Stimulated activated CD8-positive, alpha-beta memory T cell treated with anti-CD3 and anti-CD28 coated beads, Interleukin-7, amount 100 ng/mL, for 24 hours (primary cell): ENCODE measurements at places on chromosomes 2 and 18.

DNA sequence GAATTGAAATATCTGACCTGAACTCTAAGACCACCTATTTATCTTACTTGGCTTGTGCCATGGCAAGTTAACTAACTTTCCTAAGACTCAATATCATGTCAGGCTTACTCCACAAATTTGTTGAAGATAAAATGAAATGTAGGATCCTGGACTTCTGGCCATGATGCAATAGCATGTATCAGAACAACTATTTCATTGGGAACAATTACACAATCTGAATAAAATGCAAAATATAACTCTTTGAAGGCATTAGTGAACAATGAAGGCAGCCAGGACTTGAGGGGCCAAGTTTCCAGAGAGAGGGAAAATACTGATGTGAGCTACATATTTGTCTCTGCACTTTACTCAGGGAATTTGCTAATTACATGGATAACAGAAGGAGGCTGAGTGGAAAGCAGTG is 476.5 kb upstream of the ACVR2A start:
- no peak for DNase-seq

DNA sequence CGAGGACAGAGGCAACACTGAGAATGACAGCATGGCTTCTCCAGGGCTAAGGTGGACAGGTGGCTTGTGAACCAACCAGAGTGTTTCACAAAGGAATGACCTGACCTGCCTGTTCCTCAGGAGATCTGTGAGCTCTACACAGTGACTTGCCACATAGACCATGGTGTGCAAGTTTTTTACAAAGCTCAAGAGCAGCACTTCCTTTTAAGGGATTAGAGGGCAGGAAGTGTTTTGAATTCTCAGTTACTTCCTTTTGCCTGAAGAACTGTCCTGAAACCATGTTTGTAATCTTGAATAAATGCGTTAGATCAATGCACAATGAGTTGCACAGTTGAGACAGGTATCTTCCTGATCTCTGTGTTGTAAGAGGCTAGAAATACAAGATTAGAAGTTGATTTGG is 421.9 kb downstream of the THSD7B start:
- DNase-seq, result no peak

GRCh38 chr18:44889111-44889510 is 208.4 kb downstream of the SETBP1 start:
- DNase-seq, result no peak

DNA sequence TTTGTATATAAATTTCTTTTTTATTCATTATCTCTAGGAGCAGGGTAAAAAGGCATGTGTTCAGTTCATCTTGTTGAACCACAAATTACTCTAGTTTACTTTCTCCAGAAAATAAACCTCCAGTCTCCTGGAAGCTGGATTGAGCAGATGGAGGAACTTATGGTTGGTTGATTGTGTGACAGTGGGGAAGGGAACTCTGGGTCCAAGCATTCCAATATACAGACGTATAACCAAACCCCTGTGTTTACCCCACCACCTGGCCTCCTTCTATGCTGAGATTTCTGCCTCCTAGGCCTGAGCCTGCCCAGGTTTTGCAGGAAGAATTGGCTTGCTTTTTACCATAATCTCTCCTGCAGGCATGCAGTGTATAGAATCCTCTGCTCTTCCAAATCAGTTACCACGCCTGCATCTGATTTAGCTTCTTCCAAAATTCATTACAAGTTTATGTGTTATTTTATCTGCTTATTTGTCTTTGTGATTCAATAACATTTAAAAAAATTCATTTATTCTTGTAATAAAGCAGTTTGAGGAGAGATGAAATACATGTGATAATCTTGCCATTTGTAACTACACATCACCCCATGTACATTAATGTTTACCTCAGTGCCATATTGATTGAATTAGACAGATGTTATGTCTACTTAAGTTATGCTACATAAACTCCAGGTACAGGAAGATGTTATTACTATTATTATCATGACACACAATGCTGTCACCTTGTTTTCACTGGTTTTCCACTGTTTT is 2.5 kb upstream of the RAB27B start:
- no peak for DNase-seq

- DNase-seq, result no peak
Observed at GRCh38 chr18:21341141-21341540, 99.1 kb downstream of the GREB1L start.

GRCh38 chr18:48100165-48100575 is 169.7 kb upstream of the SMAD2 start:
- no peak for DNase-seq

DNA sequence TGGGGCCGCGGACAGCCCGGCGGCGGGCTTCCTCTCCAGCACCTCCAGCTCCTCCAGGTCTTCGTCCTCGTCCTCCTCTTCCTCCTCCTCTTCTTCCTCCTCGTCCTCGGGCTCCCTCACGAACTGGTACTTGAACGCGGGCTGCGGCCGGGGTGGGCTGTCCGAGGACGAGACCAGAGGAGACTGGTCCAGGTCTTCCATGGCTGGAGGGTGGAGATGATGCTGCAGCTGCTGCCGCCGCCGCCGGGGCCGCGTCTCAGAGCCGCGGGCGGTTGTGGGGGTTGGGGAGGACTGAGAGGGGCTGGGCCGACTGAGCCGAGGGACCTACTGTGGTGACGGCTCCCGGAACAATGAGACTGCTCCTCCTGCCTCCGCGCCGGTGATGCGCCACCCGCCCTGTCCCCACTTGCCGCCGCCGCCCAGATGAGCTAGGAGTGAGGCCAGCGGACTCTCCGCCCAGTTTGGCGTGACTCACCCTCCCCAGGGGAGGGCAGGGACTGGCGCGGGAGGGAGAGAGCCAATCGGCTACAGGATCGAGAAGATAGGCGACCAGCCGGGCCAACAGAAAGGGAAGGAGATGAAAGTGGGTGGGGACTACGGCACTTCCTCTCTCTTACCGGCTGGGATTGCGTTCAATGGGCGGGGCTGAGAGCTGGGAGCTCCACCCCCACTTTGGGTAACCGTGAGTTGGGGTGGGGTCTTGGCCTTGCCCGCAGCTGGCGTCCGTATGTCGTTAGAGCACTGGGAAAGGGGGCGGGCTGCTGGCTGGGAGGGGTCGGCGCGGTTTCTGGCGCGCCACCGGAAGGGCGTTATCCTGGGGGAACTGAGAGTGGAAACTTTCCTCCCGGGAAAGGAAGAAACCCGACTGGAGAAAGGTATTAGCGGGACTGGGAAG is at the start of gene RTN4:
RTN4 (minus strand) TSS at position 352 of the 895 bp plus-strand sequence; CDS start at position 201, 151 bp downstream.
- peak; percentile 98 for DNase-seq

GRCh38 chr18:51559198-51559901 is 361.9 kb upstream of the MEX3C start:
- no peak for DNase-seq

DNA sequence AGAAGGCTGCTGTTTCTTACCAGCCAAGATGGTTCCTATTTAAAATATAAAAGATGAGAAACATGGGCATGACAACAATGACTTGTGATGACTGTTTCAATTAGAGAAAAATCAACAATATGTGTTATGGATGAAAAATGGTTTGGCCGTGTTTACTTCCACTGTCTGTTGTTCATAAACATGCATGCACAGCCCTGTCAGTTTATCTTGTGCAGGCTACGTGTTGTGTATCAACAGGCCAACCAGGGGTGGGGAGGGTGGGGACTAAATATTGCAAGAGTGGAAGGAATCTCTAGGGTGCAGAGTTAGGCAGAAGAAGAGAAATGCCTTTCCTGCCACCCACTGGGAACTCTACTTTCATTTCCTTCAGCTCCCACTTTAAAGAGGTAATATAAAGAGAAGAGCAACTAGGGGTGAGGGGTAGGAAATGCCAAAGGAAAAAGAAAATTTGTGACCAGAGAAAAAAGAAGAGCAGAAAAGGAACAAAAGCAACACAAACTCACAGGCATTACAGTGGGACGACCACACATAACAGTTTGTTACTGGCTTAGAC is 116.8 kb upstream of the MEIS1 start:
- DNase-seq, result no peak

- DNase-seq, result no peak
Observed at GRCh38 chr2:131044757-131045150, 48.5 kb downstream of the FAM168B start.

- no peak for DNase-seq
Observed at GRCh38 chr2:131572175-131572574, 44.5 kb downstream of the CCDC74A start.

DNA sequence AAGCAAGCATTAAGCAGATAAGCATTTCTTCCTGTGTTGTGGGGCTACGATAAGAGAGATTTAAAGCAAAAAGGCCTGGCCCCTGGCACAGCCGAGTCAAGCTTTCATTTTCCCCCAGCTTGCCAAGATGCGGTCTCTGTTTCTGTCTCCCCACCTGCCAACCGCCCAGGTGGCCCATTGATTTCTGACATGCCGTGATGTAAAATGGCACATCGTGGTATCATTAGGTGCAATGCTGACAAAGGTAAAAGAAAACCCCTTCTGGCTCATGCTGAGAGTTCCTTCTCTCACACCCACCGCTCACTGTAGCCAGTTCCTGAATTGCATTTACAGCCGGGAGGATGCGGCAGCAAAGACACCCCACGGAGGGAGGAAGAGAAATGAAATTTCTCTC is 62.8 kb downstream of the BOD1L2 start:
- DNase-seq, result no peak

DNA sequence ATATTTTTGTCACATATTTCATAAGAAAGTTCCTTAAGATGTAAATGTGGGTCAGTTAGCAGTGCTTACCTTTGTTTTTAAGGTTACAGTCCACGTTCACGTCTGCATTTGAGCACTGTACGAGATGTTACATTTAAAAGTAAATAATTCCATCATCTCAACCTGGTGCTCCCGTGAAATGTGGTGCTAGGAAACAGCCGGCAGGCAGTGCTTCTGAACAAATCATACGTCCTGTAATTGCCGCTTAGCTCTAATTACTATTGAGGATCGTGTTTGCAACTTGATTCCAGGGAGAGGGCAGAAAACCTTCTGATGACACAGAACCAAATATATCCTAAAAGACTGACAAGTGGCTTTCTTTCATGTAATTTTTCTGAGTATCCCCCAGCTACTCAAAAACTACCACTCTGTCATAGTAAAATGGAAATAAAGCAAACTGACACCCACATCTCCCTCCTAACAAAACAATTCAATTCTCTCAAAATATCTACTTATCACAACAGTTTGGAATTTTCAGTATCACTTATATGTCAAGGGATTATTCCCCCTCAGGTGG is 297.8 kb upstream of the SESTD1 start:
- DNase-seq, result no peak

GRCh38 chr2:85288244-85288725 is 39.5 kb downstream of the TGOLN2 start:
- DNase-seq, result no peak

DNA sequence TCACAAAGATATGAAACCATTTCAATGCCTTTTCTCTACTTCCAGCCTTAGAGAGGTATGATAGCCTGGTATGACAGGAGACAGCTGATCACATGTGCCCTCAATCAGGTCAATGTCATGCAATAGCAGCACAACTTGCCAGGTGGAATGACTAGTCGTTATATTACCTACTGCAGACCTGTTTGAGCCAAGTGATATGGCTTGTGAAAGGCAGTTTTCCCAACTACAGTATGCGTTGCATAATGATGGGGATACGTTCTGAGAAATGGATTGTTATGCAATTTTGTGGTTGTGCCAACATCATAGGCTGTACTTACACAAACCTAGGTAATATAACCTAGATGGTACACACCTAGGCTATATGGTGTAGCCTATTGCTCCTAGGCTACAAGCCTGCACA is 262.8 kb downstream of the ICOS start:
- DNase-seq, result no peak

DNA sequence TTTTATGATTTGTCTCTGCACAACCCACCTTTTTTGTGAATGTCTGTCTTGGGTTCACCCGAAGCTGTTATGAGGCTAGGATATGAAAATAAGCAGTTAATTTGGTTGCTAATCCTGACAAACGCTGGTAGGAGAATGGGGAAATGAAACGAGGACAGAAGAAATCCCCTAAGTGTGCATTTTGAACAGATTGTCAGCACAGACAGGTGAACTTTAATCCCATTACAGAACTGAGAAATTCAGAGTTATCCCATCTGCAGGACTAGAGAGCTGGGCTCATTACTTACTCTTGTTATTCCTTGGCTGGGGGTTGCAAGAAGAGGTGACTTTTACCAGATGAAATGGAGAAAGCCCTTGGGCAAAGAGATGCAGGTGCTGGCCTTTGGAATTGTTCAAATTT is 123.3 kb upstream of the NYAP2 start:
- no peak for DNase-seq

GRCh38 chr2:111702119-111702803 is 181.7 kb downstream of the ANAPC1 start:
- no peak for DNase-seq

- DNase-seq, result no peak
Observed at GRCh38 chr2:133204421-133204820, 363.8 kb downstream of the NCKAP5 start.

DNA sequence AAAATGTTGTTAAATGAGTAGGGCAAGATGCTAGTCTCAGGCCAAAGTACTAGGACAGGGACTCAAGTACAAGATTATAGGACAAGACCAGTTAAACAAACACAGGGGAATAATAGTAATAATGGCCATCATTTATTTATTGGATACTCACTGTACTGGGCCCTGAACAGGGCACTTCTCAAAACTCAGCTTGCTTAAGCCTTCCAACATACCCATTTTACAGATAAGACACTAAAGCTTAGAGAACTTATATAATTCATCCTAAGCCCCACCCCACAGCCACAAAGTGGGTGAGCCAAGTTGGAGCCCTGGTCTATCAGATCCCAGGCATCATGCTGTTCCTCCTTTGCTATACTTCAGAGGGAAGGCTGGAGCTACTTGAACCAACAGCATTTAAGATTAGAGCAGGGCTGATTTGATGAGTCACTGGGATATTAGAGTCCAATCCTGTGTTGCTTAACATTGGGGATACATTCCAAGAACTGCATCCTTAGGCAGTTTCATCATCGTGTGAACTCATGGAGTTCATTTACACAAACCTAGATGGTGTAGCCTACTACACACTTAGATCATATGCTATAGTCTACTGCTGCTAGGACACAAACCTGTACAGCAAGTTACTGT is 153.6 kb downstream of the MTCL1 start:
- DNase-seq, result no peak
